ENCODE measurements at places on chromosomes 1 and 21.
A peak's percentile ranks its signal among the peaks of the same experiment; 100 is the strongest.

DNA sequence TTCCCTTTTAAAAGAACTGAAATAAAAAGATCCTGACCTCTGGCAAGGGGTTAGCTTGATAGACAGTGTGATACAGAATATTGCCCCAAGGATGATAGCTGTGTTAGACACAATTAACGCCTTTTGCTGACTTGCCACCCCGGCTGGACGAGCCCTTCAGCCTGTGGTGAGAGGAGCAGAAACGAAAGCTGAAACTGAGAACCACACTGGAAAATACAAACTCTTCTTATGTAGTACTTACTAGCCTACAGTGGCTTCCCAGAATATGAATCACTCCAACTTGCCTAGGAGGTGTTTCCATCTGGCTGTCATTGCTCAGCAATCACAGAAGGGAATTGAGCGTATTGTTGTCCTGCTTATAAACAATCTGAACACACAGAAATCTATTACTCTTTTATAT, 22.9 kb downstream of the SAMSN1 start:
- no peak for DNase-seq

DNA sequence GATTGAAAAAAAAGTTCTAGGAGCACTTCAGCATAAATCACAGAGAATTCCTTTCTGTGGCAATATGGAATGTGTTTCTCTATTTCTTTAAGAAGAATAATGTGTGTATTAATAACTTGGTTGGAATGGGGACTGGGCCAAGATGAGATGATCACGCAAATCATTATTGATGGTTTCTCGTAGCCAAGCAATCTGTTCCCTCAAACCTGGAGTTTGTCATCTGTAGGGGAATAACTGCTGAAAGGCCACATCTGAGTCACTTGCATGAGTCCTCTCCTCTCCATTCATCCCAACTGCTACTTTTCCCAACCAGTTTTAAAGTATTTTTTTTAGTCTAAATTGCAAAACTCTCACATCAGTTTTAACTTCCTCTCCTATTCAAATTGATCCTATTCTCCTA, 480.4 kb downstream of the PLPP3 start:
- no peak for DNase-seq

DNA sequence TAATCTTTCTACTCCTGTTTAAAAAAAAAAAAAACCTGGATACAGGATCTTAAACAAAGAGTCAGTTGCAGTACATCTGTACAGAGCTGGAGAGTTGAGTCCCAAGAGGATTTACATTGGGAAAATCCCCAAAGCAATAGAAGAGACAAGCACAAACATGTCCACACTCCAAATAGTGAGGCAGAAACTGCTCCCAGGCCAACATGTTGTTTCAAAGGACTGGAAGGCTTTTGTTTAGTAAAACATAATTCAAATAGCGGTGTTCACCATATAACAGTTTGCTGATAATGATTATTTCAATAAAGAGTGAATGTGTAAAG, 425.4 kb downstream of the ADGRL2 start:
- DNase-seq = no peak

- DNase-seq = no peak
Measured at GRCh38 chr1:199283794-199284193, 645.0 kb downstream of the PTPRC start.

DNA sequence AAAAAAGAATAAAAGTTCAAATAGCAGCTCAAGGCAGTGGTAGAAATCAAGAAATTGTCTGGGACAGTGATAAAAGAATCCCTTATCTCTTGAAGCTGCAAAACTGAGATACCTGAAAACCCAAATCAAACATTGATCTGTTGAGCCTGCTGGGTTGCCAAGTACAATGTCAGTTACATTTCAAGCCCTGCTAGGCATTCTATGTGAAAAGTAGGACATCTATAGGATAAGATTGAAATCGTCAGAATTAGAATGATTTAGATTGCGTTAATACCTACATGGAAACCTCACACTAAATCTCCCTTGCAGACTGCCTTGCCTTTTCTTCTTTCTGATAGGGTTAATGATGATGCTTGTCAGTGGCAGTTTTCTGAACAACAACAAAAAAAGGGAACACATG, 1684.4 kb upstream of the B3GALT2 start:
- no peak for DNase-seq

DNA sequence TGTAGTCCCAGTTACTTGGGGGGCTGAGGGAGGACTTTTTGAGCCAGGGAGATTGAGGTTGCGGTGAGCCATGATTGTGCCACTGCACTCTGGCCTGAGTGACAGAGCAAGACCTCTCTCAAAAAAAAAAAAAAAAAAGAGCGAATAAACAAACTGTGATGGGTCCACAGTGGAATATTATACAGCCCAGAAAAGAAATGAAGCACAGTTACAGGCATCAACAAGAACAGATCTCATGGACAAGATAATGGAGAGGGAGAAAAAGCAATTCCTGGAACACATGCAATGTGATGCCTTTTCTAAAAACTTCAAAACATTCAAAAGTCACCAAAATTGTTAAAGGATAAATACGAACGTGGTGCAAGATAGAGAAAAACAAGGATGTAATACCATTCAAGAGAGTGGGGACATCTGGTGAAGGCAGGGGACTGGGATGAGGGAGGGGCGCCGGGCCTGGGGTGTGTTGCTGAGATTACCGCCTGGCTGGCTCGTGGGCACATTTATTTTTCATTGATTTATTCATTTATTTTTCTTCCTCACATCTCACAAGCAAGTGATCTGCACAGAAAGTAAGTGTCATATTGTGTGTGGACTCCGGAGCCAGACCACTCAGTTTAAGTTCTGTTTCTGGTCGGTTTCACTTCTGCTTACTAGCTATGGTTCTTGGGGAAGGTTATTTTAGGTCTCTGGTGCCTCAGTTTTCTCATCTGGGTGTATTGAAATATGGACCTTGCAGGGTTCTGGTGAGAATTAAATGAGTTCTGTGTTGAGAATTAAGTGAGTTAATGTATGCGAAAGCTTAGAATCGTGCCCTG, 30.1 kb downstream of the ABCG1 start:
- no peak for DNase-seq

GRCh38 chr1:235923466-235924021, 56.8 kb upstream of the LYST start:
- DNase-seq = no peak

DNA sequence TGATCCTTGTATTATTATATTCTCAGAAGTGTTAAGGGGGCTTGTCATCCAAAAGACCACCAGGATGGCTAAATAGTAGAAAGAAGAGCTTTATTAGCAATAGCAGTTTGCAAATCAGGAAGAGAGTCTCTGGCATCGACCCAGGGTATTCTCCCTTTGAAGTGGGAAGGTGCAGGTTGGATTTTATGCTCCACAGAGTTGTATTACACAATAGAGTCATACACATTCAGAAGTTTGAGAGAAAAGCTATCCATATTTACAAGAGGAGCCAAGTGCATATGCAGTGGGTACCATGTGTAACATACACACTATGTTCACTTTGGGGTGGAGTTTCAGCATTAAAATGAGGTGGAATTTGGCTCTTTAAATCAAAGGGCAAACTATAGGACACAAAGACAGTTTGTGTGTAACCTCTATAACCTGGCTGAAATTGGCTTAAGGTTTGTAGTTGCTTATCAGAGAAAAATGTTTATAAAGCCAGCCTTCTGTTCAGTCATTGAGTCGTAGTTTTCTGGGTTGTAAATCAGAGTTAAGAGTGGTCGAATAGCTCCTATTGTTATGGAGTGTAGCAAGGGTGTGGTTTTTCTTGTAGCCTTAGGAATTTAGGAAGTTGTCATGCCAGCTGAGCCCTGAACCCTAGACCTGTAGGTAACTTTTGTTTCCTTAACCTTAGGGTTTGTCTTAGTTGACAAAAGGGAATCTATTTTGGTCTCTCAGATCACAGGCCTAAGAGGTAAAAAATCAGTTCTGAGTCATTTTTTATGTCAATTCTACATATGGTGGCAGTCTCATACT, 125.3 kb downstream of the DNM3 start:
- no peak for DNase-seq

- no peak for DNase-seq
Measured at GRCh38 chr1:58338081-58338480, 208.4 kb downstream of the OMA1 start.

GRCh38 chr1:48552420-48552819, 80.4 kb upstream of the SPATA6 start:
- peak; percentile 5 for DNase-seq

GRCh38 chr21:36178349-36178748, 21.7 kb downstream of the DOP1B start:
- no peak for DNase-seq

DNA sequence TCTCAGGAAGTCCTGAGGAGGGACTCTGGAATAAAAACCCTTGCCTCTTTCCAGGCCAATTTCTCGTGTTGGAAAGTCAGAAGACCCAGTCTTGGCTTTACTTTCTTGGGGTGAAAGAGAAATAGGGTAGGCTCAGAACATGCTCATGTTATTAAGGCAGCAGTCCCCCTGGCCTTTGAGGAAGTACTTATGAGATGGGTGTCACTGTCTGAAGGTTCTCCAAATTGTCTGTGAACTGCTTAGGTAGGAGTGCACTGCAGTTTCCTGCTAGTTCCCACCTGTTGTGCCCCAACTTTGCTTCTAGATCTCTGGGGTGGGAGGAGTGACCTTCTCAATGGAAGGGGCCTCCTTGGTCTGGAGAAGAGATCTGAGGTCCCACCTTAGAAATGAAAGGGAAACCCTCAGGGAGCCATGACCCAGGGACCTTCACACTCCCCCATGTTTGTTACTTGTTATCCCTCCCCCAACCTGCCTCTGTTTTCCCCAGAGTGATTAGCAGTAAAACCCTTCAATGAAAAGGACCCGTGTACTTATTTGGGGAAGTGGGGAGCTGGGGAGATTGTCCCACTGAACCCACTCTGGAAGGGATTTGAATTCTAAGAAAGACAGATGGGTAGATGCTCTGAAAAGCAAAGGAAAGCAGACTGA, 5.7 kb downstream of the ZNF691 start:
- no peak for DNase-seq

DNA sequence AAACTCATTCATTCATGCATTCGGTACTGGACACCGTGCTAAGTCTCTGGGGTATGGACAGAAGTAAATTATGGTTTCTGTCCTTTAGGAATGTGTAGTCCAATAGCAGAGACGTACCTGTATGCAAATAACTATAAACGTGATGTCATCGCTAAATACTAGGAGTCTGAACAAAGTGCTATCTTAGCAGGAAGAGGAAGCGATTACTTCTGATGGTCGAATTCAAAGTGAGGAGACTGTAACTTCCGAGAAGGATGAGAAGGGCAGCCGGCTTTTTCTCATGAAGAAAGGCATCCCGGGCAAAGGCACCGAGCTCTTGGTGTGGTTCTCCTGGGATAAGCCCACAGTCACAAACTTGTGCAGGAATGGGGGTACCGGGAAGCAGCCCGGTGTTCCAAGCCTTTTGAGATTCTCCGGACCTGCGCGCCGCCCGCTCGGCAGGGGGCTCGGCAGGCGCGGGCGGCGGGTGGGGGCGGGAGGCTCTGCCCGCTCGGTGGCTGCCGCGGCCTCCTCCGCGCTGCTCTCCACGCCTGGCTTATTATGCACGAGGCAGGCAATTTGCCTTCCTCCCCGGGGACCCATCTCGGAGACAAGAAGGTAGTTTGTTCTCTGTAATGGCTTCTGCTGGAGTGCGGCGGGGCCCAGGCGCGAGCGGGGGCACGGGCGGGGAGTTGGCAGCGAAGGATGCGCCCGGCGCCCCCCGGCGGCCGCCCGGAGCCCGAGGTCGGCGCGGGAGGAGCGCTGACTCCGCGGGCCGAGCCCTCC, 67.5 kb upstream of the CD1D start:
- DNase-seq = peak; percentile 9

DNA sequence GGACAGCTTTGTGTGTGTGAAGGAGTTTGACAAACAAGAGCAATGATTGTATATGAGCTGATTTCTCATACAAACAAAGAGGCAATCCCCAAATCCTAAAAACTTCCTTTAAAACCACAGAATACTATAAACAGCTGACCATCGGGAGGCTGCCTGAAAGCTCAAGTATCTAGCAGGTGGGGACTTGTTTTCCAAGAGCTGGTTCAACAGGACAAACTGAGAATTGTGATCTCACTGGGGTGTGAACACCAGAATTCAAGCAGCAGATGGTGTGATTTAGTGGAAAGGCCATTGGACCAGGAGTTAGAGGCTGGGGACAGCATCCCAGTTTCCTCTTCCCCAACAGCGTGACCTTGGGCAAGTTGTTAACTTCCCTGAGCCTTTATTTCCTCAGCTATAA, 13.9 kb downstream of the LMX1A start:
- DNase-seq = no peak

DNA sequence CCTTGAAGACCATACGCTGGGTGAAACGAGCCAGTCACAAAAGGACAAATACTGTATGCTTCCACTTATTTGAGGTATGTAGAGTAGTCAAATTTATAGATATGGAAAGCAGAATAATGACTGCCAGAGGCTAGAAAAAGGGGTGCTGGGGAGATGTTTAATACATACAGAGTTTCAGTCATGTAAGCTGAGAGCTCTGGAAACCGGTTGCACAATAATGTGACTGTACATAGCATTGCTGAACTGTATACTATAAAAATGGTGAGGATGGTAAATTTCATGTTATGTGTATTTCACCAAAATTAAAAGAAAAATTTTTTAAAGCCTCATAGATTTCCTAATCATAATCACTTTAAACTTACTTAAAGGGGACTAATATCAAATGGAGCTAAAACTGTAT, 110.8 kb downstream of the ZZZ3 start:
- DNase-seq = no peak

DNA sequence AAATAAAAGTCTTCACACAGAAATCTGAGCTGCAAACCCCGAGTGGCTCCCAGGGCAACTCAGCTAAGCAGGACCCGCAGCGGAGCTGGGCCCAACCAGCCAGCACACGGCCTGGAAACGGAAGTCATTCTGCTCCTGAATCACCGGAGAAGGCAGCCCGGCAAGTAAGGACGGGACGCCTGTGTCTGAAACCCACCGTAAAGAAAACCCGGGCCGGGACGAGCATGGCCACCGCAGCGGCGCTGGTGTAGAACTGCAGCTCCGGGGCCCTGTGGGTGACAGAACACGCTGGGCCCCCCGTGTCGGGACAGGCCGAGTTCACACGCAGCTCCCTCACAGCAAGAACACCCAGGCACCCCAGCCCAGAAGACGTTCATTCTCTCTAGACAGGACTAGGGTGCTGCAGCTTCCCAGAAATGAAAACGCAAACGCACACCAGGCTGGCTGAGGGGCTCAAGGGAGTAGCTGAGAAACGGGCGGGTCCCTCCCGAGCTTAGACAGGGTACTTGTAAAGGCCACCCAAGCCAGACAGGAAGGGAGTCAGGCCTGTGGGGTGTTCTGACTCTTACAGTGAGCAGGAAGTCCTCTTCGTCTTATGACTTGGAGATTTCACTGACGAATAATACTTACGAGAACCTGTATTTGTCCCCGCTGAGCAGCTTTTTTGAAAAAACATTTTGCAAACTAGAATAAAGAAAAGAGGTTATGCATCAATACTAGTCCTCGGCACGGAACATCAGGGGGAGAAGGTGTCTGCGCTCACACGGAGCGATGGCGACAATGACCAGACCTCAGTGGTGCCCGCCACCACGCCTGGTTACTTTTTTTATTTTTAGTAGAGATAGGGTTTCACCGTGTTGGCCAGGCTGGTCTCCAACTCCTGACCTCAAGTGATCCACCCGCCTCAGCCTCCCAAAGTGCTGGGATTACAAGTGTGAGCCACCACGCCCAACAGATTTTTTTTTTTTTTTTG, 10.9 kb upstream of the CDK11B start:
- DNase-seq = no peak
